ENCODE measurements at places on chromosomes 6 and 20.
A peak's percentile ranks its signal among the peaks of the same experiment; 100 is the strongest.

DNA sequence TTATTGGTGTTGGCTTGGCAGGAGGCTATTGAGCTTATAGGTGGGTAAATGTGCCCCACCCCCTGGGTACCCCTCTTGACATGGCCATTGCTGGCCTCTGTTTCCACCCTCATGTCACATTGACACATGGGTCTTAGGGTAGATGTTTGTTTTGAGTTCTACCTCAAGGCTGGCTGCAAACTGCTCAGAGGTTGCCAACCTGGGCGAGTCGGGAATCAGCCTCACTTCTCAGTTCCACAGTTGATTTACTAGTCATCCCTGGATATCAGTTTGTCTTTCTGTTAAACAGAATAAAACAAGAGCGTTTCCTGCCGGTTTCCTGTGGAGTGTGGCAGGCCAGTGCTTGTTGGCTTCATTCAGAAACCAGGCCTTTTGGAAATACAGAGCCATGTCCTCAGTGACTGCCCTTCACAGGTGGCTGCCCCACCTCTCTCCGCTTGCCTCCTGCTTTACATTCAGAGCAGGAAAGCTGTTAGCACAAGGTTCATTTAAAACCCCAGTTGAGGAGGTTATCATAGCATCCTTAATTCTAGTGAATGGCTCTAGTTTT is 105.6 kb downstream of the TCP11 start:
- no peak for DNase-seq

DNA sequence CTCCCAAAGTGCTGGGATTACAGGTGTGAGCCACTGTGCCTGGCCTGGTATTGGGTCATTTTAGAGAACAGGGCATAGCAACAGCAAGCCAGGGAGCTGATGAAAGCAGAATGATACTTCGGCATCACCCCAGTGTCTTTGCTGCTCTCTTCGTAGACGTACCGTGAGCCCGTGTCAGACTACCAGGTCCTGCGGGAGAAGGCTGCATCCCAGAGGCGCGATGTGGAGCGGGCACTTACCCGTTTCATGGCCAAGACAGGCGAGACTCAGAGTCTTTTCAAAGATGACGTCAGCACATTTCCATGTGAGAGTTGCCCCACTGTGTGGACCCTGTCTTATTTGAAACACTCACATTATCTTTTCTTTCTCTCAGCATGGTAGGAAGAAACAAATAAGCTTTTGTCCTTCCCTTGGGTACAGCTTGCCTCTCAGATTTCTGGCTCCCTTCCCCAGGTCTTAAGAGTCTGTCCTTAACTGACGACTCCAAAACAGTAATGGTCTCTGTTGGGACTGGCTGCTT is 15.9 kb downstream of the TAF8 start:
- DNase-seq, result no peak

GRCh38 chr6:55886185-55886836 is 10.9 kb upstream of the BMP5 start:
- DNase-seq, result no peak

GRCh38 chr6:100078509-100078908 is 84.5 kb upstream of the MCHR2 start:
- peak; percentile 9 for DNase-seq

- peak; percentile 61 for DNase-seq
Measured at GRCh38 chr20:47205577-47206123, 150.8 kb downstream of the ZMYND8 start.

GRCh38 chr6:35173044-35173426 is 31.9 kb upstream of the TCP11 start:
- no peak for DNase-seq

GRCh38 chr20:4665591-4665990 is 56.1 kb upstream of the PRND start:
- no peak for DNase-seq

GRCh38 chr6:9487128-9487527 is 927.7 kb downstream of the TFAP2A start:
- no peak for DNase-seq

GRCh38 chr20:57555457-57556184 is 5.3 kb upstream of the PCK1 start:
- DNase-seq, result no peak

DNA sequence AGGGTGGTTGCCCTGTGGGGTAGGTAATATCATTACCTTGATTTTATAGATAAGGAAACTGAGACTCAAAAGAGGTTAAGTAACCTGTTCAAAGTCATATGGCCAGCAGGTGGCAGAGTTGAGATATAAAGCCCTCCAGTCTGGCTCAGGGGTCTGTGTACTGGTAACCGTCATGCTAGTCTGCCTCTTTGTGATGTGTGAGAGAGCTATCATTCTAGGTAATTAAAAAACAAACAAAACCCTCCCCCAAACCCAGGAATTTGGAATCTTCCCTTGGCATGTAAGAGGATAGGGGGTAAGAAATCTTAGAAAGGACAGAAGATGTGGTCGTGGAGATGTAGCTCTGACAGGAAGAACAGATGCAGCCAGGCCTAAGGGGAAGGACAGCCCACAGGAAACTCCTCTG is 206.0 kb downstream of the CDC5L start:
- DNase-seq, result peak; percentile 82

GRCh38 chr20:33821270-33821836 is 10.2 kb downstream of the CHMP4B start:
- DNase-seq, result no peak

- DNase-seq, result no peak
Measured at GRCh38 chr6:63424636-63425035, 104.9 kb upstream of the LGSN start.

DNA sequence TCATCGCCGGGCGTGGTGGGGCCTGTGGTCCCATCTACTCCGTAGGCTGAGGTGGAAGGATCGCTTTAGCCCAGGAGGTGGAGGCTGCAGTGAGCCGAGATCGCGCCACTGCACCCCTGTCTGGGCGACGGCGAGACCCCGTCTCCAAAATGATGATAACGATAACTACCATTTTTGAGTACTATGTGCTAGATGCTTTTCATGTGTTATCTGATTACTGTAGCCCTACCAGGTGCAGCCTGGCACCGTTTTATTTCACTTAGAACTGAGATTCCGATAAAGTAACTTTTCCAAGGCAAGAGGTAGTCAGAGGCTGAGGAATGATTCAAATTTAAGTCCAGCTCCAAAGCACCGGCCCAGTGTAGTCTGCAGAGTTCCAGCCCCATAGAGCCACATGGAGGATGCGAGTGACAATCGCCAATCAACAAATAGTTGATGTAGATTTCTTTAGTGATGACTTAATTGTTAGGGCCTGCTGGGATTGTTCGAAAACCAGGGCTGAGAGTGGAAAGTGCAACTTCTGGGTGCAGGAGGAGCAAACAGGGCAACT is 727 bp downstream of the ERMARD start:
- DNase-seq, result no peak

DNA sequence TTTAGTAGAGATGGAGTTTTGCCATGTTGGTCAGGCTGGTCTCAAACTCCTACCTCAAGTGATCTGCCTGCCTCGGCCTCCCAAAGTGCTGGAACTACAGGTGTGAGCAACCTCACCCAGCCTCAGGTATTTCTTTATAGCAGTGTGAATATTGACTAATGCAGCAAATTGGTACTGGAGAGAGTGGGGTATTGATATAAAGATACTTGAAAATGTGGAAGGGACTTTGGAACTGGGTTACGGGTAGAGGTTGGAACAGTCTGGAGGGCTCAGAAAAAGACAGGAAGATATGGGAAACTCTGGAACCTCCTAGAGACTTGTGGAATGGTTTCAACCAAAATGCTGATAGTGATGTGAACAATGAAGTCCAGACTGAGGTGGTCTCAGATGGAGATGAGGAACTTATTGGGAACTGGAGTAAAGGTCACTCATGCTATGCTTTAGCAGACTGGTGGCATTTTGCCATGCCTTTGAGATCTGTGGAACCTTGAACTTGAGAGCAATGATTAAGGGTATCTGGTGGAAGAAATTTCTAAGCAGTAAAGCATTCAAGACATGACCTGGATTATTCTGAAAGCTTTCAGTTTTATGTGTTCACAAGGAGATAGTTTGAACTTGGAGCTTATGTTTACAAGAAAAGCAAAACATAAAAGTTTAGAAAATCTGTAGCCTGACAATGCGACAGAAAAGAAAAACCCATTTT is 127.2 kb downstream of the DTNBP1 start:
- no peak for DNase-seq

DNA sequence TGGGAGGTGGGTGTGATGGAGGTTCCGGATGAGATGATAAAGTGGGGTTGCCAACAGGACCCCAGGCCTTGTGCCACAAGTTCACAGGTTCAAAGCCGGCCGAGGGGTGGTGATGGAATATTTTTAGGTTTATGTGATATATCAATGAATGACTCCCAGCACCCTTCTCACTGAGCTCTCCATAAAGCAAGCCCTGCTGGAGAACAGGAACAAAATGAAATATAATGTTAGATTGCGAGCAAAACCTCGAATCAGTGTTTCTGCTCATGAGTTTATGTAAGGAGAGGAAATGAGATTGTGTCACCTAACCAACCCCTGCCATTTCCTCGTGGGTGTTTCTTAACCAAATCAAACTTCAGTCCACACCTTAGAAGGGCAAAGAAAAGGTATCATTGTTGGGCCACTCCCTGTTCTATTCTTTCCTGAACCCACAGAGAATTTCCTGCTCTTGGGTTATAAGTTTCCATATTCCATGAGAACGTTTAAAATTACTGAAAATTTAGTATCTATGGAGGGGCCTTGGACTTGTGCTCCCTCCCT is 192.2 kb upstream of the EXOC2 start:
- DNase-seq, result no peak

- DNase-seq, result no peak
Measured at GRCh38 chr20:24406750-24407149, 62.7 kb upstream of the SYNDIG1 start.

GRCh38 chr20:63525971-63526370 is 5.4 kb downstream of the PPDPF start:
- no peak for DNase-seq

DNA sequence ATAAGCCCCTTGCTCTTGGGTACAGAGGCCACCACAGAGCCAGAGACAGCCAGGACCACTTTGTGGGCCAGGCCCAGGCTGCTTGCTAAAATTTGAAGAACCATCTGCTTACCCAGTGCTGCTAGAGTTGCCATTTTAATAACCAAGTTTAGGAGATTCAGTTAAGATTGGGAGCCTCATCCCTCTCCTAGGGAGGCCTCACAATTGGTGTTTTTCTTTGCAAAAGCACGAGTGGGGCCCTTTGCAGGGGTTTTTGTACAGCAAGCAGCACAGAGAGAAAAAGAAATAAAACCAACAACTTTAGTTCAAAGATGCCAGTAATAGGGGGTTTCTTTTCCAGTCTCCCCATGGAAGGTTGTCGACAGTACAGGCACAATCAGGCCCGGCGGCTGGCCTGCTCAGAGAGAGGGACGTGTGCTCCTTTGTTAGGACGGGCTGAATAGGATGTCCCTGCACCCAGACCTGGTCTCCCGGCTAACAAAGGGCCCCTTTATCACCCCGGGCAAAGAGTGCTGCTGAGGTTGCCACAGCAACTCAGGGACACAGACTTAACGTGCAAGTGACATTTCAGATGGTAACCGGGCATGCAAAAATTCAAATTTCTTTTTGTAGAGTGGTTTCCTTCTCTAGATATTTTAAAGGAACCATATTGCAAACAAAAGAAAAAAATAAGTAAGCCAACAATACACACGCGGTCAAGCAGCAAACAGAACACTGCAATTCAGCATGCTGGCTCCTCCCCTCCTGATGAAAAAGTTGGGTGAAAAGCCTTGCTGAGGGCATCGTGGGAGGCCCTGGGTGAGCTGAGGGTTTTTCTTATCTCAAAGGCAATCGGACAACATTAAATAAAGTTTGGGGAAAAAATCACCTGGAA is 10.5 kb upstream of the TOX2 start:
- no peak for DNase-seq
